G401 (cell line): ENCODE measurements at places on chromosomes 12 and 14. TPM values are rescaled to one million over a fixed set of nuclear protein-coding genes. Genes with fewer than 3 reads are reported as not detected.
A peak's percentile ranks its signal among the peaks of the same experiment; 100 is the strongest.

INHBE gene
- total RNA-seq = 0.43 and 0.78 TPM in 2 replicates

GRCh38 chr12:52246720-52247621, 13.9 kb downstream of the KRT7 start:
- no peak for DNase-seq

DNA sequence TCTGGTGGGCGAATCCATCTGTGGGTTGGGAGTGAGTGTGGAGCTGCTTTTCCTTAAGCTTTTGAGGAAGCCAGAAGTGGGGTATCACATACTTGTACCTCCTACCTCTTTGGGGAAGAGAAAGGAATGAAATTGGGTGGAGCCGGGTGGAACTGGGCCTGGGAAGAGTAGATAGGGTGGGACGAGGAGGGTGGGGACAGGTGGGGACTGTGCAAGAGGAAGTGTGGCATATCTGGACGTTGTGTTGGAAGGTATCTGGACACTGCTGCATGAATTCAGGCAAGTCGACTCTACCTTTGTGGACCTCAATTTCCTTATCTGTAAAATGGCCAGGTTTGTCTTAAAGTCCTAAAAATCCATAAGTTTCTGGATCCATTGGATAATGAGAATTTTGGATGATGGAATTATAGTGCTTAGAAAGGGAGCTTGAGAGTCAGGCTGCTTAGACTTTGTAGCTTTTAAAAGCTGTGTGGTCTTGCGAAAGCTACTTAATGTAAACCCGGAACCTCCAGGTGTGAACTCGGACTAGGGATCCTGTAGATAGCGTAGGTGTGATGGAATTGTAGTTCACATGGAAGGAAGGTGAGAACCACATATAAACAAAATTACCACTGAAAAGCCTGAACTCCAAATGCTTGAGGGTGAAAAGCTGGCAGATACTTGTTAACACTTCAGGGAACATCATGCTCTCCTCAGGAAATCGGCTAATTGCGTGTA, 2.1 kb downstream of the VRTN start:
- DNase-seq = no peak

DNA sequence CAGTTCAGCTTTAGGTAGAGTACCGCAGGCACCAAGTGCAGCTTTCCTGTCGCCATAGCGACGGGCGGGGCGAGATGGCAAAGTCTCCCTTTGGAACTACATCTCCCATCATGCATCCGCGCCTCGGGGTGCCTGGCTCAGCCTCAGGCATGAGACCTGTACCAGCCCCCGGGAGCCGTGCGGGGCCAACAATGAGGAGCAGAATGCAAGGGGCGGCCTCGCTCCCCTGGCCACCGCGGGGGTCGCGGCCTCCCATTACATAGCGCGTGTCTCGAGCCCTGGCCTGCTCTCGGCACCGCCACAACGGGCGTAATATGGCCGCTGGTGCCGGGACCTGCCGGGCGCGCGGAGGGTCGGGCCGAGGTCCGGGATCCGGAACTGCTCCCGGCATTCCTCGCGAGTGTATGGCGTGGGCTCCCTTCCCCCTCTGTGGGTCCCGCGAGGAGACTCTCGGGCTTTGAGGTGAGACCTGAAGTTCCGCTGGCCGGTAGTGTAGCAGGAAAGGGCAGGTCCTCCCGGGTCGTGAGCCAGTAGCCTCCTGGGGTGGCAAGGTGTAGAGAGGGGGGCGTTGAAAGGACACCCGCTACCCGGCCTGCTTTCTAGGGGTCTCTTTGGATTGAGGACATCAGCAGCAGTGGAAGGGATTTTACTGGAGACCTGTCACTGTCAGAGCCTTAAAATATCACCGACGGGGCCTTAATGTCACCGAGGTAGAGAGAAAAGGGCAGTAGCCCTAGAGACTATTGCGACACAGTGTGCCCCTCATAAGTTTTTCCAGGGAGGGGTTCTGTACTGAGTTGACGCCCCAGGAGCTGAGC, at the start of gene THTPA:
Gene THTPA (plus strand): TSS at position 390 of the 818 bp plus-strand sequence. CDS start 487 bp downstream, outside the sequence.
- DNase-seq = peak; percentile 95

DNA sequence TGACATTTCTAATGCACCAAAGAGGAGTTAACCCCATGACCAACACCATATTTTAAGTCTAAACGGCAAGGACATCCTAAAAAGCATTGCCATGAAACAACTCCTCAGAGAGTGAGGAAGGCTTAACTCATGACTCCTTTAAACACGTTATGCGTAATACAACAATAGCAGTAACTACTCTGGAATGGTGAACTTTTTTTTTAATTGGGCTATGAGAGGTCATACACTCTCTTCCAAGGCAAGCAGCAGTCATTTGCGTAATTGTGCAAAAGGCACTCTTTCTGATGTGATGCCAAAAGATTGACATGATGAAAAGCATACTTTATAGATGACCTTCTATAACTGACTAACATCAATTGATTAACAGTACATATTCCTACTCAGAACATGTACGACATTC, 39.4 kb downstream of the RHOJ start:
- DNase-seq = no peak

TPH2 gene
- not detected in 2 replicates for total RNA-seq

DNA sequence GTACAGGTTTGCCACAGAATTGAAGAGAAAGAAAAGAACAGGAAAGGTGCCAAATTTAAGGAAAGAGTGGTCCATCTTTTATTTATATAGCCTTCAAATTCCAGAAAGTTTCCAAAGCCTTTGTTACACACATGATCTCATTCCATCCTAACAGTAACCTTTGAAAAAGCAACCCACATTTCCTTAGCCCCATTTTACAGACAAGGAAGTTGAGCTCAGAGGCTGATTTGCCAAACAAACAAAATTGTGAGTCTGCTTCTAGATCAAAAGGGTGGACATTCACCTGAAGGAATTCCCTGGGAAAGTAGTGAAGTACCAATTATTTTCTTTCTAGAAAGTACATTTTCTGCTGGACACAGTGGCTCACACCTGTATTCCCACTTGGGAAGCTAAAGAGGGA, 32.0 kb downstream of the KICS2 start:
- no peak for DNase-seq

- DNase-seq = no peak
Observed at GRCh38 chr14:64438181-64438841, 27.0 kb upstream of the AKAP5 start.

COCH gene
- 0.07 and 0.31 TPM in 2 replicates for total RNA-seq

GRCh38 chr12:125346362-125346761, 281.1 kb downstream of the AACS start:
- no peak for DNase-seq

KSR2 gene
- not detected in 2 replicates for total RNA-seq

DNA sequence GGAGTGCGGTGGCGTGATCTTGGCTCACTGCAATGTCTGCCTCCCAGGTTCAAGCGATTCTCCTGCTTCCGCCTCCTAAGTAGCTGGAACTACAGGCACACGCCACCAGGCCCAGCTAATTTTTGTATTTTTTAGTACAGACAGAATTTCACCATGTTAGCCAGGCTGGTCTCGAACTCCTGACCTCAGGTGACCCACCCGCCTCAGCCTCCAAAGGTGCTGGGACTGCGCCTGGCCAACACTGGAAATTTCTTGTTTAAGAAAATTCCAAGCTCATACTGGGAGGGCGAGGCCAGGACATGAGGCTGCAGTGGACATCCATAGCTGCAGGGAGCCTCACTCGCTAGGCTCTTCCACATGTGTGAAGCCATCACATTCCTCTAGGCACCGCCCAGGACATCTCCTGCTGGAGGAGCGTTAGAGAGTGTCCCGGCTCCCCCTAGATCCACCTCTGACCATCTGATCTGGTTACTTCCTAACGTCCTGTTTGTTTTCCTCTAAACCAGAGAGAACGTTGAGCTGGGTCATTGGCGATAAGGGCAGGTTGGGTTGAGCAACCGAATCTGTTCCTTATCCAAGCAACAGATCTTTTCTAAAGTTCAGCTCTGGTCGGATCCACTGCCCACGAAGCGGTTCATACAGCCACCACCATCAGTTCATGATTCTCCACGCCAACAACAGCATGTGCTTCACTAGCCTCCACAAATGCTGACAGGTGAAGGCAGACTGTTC, 108.2 kb upstream of the MED13L start:
- DNase-seq = no peak

FGF6 gene
- total RNA-seq = not detected in 2 replicates

DNA sequence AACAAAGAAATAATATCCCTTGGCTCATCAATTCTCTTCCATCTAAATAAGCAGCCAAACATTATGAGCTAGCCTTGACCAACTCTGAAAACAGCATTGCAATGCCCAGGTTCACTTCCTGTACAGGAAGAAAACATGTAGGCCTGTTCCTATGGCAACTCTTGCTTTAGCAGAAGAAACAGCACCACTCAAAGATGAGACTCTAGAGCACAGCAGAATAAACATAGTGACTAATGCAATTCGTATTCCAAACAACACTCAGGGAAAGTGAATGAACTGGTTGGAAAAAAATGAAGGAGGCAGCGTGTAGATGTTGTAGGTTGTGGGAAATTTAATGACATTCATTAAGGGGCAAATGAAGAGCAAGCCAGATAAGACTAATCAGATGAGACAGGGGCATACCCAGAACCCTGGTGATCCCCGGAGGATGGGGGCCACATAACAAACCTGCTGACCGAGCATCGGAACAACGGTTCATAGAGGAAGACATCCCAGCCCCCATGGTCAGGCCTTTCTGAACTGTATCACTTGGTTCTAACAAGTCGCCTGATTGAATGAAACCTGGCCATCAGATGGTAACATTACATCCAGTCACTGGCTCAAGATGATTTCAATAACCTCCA, 9.0 kb downstream of the ARHGDIB start:
- no peak for DNase-seq

ADCY4 gene
- not detected in 2 replicates for total RNA-seq

GPD1 gene
- not detected in 2 replicates for total RNA-seq

GRCh38 chr12:5868625-5869295, 76.3 kb downstream of the ANO2 start:
- DNase-seq = no peak

GRCh38 chr14:69505338-69506240, 21.1 kb downstream of the PLEKHD1 start:
- DNase-seq = no peak

GRCh38 chr12:71014180-71014785, 93.7 kb upstream of the PTPRR start:
- peak; percentile 79 for DNase-seq

- DNase-seq = peak; percentile 58
Observed at GRCh38 chr12:56593909-56594621, 36.1 kb downstream of the BAZ2A start.

GRCh38 chr14:100438678-100439592, 115.8 kb downstream of the SLC25A47 start:
- DNase-seq = peak; percentile 74

- DNase-seq = no peak
Observed at GRCh38 chr12:27624586-27624985, 71.7 kb upstream of the REP15 start.

LETMD1 gene
- 47.9 and 63.2 TPM in 2 replicates for total RNA-seq

TAS2R9 gene
- not detected in 2 replicates for total RNA-seq

KRT73 gene
- not detected in 2 replicates for total RNA-seq

GRCh38 chr12:66960704-66961690, 282.1 kb upstream of the GRIP1 start:
- DNase-seq = no peak

DNA sequence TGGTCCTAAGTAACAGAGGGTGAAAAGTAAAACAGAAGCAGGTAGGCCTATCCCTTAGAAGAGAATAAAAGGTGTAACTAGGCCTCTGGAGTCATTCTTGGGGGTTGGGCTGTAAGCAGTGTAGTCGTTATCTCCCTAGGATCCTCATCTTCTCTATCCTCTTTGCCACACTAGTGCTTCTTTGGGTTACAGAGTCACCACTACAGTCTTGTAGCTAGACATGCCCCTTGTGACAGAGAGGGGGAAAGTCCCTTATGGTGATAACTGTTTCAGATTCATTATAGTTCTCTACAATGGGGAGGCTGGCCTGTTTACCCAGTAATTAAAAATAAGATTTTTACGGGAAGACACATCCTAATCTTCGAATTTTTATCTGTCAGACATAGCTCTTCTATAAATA, 16.4 kb upstream of the SRP54 start:
- no peak for DNase-seq

DNA sequence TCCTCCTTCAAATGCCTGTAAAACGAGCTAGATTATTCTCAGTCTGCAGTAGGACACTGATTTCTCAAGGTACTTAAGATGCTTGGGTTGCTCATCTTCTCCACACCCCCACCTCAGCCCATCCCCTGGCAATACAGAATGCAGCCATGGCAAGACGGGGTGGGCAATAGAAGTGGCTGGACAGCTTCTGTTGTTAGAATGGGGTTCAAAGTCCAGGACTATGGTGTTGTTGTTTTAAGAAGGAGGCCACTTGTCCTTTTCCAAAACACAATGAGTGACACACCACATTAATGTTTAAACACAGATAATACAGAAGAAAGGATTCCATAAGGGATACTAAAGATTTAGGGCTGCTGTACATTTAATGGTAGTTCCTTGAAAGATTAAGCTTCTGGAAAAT, 188.9 kb upstream of the BCL2L14 start:
- DNase-seq = no peak

DNA sequence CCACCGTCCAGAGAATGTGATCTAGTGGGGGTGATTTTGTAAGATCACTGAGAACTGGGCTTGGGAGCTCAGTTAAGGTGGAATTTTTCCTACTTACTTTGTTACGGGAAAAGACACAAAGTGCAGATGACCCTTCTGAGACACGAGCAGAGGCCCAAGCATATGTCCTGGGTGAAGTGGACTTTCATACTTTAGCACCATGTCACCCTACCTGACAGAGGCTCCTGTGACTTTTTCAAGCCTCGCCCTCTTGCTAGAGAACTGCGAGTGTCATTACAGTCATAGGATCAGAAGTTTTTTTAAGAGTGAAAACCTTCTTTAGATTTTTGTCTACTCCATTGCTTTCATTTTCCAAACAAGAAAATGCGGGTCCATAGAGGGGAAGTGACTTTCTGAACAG, 56.1 kb downstream of the SLC17A8 start:
- no peak for DNase-seq

- DNase-seq = no peak
Observed at GRCh38 chr12:49550693-49551252, 11.9 kb downstream of the KCNH3 start.

GRCh38 chr12:107917912-107918800, 143.7 kb downstream of the ASCL4 start:
- DNase-seq = peak; percentile 72

SLC39A5 gene
- not detected in 2 replicates for total RNA-seq

KLHDC1 gene
- 0.85 and 1.0 TPM in 2 replicates for total RNA-seq

- no peak for DNase-seq
Observed at GRCh38 chr14:51644217-51644933, 7.3 kb upstream of the FRMD6 start.

OR6J1 gene
- total RNA-seq = not detected in 2 replicates
